ENCODE measurements at places on chromosomes 2 and 18.

DNA sequence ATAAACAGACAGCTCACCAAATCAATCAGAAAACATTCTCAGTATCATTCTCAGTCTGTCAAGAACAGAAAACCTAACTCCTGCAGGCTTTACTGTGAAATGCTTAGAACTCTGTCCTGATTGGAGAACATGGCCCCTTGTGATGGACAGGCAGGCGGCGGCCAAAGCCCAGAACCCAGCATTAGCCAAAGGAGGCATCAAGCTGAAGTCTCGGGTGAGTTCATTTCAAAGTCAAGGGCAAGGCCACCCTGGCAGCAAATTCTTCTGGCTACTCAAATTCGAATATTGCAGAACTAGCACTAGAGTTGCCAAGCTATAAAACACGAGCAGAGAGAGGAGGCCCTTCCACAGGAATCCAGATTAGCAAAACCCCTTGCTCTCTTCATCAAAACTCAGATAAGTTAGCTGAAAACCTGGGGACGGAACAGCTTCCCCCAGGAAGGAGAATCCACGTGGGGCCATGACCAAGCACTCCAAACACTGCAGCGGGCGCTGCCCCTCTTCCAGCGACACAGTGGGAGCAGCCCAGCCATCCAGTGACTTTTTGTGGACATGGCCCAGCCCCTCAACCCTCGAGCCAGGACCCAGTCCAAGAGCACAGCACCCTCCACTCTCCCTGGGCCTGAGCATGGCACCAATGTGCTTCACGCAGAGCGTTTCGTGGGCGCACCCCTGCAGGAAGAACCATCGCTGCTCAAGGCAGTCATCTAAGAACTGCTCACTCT, 98.6 kb downstream of the HDAC4 start:
- no peak for DNase-seq

GRCh38 chr18:46721331-46721730, 35.5 kb downstream of the ST8SIA5 start:
- no peak for DNase-seq

GRCh38 chr18:59846814-59847490, 52.8 kb upstream of the PMAIP1 start:
- peak; percentile 7 for DNase-seq

- DNase-seq = no peak
Measured at GRCh38 chr18:48418539-48419276, 9.5 kb upstream of the ZBTB7C start.

DNA sequence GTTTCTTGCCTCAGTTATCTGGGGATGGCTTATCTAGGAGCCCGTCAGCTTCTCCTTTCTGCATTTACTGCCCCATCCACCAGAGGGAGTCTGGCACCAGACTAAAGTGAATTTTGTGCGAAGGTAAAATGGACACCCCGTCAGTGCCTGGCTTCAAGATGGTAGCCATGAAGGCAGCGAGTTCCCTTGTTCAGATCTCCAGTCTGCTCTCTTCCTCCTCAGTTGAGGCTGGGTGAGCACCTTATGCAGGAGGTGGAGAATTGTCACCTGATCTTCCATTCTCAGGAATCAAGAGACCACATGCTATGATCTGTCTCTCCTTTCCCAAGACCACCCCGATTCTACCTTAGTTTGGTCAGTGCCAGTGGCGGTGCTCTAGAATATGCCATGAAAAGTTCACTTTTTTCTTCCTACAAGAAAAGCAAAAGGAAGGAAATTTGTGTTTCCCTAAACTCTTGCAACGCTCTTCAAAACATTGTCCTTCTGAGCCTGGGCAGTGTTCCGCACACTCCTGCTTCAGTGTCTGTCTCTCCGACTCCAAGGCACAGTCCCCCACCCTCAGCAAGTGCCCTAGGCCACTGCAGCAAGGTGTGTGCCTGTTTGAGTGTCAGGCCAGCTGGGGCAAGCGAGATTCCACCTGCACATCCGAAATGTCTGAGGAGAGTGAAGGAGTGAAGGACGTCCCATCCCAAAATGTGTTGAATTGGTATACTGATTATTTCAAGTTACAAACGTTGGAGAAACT, 168.6 kb downstream of the SS18 start:
- DNase-seq = no peak

GRCh38 chr2:136113209-136113971, 4.6 kb downstream of the CXCR4 start:
- DNase-seq = no peak

DNA sequence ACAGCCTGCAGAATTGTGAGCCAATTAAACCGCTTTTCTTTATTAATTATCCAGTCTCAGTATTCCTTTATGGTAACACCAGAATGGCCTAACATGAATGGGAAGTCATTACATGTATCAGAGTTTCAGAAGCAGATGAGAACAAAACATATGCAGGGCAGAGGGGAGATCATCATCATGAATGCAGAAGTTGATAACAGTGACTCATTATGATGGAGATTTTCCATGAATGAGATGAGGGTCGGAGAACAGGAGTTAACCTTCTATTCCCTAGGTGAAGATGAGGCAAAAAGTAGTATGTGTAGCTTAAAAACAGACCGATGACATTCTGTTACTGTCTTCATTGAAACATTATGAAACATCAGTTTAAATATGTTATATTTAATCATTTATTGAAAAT, 59.5 kb upstream of the PPM1B start:
- DNase-seq = no peak

GRCh38 chr2:212858496-212858895, 292.9 kb downstream of the IKZF2 start:
- no peak for DNase-seq

DNA sequence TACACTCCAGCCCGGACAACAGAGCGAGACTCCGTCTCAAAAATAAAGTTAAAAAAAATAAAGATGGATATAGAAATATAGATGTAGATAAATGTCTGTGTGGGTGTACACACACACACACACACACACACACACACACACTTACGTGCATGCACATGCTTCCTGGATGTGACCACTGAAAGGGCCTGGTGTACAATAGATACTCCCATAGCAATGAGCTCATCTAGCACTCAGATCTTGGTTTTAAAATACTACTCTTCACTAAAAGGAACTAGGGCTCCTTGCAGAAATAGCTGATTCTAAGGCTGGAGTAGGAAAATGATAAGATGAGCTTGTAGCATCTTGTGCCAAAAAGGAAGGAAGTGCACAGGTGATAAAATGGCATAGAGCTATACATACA, 39.1 kb downstream of the ROCK2 start:
- no peak for DNase-seq

DNA sequence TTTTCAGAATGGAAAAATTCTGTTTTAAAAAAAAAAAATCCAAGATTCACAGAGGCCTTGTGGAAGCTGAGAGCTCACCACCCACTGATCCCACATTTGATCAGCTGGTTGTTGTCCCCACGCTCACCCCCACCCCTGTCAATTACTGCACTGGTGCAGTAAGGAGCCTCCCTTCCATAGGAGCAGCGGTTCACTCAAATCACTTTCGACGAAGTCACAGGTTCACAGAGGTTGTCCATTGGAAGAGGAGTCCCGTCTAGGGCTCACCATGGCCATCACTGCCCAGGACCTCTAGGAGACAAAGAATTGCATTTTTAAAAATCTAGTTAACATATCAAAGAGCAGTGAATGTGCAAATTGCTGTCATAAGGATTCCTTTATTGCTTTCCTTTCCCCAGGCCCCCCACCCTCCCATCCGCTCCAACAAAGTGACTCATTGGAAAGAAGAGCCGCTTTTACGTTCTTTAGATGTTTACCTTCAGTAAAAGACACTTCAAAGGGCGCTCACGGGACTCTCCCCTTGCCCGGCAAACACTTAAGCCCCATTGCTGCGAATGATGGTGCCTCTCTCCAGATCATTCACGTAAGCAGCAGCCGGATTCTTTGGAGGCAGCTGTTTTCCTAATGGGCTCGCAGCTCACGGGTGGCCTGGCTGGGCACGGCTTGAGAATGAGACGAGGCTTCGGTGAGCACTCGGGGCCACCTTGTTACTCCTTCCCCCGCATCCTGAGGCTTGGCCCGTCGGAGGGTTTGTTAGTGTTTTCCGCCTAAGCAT, 165.5 kb upstream of the SALL3 start:
- DNase-seq = no peak

GRCh38 chr18:79942786-79943607, 8.5 kb downstream of the SLC66A2 start:
- no peak for DNase-seq

GRCh38 chr18:62420151-62420512, 95.0 kb downstream of the TNFRSF11A start:
- peak; percentile 15 for DNase-seq

GRCh38 chr2:48070415-48070814, 164.1 kb upstream of the FBXO11 start:
- DNase-seq = no peak

- DNase-seq = peak; percentile 31
Measured at GRCh38 chr18:32040936-32041335, 22.3 kb downstream of the RNF125 start.

GRCh38 chr18:35324926-35325655, 19.1 kb downstream of the ZNF24 start:
- DNase-seq = no peak

DNA sequence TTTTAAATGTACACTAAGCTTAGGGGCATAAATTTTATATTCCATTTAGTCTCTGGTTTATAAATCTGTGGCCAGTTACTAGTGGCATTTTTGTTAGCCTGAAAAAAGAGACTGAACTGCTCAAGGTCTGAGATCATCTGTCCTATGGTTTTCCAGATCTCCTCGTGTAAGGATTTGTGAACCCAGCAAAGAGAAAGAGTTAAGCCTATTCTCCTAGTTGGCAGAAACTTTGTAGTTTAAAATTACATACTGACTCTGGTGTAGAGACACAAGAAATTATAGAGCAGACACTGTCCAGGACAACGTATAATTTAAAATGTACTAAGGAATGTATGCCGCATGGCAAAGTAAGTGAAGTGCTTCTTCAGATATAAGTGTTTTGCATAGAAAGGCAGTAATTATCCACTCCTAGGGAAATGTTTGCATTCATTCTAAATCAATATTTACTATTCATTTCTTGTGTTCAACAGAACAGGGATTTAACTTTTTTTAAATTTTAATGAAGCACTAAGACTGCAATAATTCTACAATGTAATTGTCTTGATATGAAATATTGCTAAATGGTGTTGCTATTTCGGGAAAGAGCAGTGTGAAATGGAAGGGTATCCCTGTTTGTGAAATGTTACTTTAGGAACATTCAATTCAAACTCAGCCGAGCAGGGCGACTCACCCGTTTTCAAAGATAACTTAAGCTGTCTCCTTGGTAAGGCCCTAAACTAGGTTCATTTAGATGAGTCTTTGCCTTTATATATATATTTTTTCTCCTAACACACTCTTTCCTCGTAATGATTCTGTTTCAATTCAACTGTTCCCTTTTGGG, 508.4 kb upstream of the ZEB2 start:
- DNase-seq = no peak

- no peak for DNase-seq
Measured at GRCh38 chr2:10717628-10718027, 3.8 kb upstream of the ATP6V1C2 start.

GRCh38 chr2:169716938-169717690, 16.5 kb upstream of the KLHL23 start:
- DNase-seq = no peak

- DNase-seq = no peak
Measured at GRCh38 chr2:201936817-201937216, 96.8 kb upstream of the FZD7 start.

DNA sequence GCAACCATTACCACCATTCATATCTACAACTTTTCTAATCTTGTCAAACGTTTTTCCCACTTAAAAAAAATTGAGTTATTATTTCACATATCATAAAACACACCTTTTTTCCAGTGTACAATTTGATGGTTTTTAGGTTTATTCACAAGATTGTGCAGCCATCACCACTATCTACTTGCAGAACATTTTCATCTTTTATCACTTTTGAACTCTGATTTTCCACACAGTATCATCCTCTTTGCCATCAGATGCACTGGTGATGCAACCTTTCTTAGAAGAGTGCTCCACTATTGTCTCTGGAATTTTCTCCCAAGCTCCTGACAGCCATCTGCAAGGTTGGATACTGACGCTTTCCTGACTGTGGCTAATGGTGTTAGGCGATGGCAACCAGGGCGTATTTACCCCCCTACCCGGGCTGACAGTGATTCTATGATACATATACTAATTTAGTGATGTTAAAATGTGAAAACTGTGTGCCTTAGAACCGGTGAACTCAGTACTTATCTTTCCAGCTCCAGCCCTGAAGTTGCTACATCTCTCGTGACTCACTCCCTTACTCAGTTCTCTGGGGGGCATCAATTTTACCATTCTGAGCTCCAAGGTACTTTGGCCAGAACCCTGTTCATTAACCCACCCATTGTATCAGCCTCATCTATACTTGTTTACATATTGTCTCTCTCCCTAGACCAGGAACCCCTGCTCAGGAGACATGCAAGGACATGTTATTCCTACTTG, 105.4 kb upstream of the SPRED2 start:
- no peak for DNase-seq

DNA sequence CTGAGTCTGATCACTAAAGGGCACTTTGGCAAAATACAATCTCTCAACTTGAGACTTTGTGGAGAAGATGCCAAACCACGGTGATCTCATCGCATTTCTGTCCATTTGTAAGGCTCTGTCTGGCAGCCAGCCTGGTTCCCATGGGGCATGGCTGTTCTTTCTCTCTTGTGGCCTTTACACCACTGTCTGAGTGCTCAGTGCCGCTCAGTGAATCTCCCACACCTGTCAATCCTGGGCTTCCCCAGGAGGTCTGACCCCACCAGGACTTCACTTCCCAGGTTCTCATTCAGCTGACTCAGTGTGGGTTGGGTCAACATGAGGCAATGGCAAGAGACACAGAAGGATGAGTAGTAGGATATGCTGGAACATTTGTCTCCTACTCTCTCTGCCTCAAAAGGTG, 96.8 kb upstream of the TRIB2 start:
- DNase-seq = no peak

DNA sequence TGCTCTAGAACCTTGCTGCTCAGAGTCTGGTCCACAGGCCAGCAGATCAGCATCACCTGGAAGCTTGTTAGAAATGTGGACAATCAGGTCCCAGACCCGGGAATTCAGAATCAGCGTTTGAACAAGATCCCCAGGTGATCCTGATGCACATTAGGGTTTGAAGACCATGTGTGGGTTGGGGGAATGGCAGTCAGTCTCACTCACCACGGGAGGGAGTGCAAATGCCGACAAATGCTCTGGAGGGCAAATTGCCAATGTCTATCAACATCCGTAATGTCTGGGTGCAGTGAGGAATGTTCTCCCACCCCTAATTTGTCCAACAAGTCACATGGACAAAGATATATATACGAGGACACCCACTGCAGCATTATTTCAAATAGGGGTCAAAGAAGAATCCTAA, 34.5 kb downstream of the INPP5D start:
- DNase-seq = no peak

DNA sequence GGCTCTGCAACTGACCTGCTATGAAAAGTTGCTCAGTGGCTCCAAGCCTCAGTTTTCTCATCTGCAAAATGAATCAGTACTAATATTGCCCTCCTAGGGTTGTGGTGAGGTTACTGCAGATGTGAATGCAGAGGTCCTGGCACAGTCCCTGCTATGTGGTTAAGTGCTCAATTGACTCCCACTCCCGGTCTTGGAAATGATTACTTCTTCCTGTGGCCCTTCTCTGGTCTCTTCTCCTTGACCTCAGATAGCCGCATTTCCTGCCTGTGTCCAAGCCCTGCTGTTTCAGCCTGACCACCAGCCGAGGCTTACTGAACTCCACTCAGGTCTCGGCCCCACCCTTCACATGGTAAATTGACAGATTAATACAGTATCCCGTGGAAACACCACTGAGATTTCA, 26.3 kb downstream of the CNGA3 start:
- no peak for DNase-seq

Measured in stimulated activated CD4-positive, alpha-beta T cell treated with anti-CD3 and anti-CD28 coated beads, Interleukin-12 subunit alpha, Interleukin-12 subunit beta, amount 100 ng/mL, for 24 hours (primary cell).